NCI-H2227 treated with DMSO at 0.1 percent for 48 hours (cell line): ENCODE measurements at places on chromosomes 2 and 18.

- DNase-seq = no peak
Observed at GRCh38 chr2:169670215-169670651, 24.0 kb downstream of the CFAP210 start.

DNA sequence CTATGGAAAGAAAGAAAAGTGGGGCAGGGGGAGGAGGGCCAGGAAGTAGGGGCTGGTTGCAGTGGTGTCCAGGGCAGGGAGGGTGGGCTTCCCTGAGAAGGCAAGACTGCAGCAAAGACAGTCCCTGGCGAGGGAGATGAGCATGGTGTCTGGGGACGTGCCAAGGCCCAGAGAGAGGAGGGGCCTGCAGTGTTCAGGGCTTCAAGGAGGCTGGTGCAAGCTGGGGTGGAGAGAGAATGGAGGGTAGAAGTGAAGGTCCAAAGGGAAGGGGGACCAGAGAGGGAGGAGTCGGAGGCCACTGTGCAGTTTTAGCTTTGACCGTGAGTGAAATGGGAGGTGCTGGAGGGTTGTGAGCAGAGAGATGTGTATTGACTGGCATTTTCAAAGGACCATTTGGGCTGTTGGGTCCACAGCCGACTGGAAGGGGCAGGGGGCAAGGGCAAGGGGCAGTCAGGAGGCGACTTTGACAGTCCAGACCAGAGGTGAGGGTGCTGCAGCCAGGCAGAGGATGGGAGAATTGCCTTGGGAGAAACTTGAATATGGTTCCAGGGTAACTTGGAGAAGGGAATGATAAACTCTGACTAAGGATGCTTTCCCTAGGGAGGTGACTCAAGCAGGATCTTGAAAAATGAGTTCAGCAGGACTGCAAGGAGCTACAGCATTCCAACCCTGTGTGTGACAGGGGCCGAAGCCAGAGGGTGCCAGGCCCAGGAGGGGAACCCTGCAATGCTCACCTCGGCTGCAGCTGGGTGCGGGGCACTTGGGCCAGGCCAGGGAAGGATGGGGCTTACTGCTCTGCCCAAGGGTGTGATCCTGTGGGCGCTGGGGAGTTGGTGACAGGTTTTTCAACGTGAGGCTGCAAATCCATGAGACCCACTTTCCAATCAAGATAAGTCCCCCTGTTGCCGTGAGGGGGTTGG lies 177.1 kb upstream of the HAAO start:
- no peak for DNase-seq

DNA sequence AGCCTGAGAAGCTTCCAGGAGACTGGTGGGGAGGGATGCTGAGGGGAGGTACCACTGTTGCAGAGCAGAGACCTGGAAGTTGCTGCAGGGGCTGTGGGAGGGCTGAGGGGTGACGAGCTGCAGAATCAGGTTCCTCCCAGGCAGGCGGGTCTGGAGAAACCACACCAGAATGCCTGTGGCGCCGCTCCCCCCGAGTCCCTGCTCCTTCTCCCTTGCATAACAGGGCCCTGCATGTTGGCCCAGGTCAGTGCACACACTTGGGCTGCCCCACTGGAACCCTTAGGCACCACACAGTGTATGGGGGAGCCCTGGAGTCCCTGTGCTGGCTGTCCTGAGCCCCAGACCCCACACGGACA lies 60.4 kb downstream of the ARL4C start:
- DNase-seq = no peak

DNA sequence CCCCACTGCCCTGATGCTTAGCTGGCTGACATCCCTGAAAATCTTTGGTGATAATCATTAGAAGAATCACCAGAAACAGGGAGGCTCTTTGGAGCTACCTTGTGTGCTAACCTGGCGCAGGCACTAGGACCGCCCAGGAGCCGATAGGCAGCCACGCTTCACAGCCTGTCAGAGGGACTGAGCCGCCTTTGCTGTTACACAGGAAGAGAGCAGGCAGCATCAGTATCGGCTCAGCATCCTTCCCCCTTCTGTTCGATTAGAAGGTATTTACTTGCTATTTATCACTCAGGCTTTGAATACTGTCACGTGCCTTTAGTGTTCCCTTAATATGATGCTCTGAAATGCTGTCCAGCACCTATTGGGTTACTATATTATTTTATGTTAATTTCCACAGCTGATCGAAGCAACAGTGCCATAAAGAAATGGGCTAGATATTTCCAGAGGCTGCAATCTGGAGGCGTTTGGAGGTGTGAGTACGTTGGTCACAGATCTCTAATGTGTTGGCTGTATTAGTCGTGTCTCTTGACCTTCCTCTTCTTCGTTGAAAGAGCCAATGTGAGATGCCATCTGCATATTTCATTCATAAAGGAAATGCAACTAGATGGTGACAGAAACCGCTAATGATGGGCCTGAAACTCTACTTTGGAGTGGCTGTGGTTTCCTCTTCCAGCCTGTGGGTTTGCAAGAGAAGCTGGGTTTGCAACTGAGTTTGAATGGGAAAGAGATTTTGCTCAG lies 110.4 kb upstream of the RAB27B start:
- peak; percentile 28 for DNase-seq

GRCh38 chr2:46837112-46837454 lies 78.5 kb downstream of the MCFD2 start:
- DNase-seq = no peak

DNA sequence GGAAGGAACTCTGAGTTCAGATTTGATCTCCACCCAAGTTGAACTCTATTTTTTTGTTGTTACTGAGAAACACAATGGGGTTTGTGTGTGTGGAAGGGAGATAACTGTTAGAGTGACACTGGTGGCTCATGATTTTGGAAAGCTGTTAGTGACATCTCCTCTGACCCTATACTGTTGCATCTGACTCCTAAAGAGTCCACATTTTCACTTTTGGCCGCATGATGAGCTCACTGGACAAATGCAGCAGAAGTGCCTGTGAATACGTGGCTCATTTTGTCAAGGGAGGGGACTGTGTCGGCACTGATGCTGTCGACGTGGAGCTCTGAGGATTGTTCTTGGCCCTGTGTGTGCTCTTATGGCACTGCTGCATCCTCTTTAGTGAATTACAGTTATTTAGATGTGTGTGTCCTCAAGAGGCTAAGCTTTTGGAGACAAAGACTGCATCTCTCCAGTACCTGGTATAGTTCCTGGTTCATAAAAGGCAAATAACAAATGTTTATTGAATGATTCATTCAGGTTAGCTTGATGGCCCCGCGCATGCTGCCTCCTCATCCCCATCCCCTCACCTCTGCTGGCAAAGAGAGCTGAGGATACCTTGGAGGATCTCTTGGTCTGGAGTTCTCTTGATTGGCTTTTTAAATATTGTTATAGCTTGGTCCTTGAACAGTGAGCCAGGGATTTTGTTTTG lies 135.4 kb downstream of the PHLPP1 start:
- DNase-seq = peak; percentile 12

GRCh38 chr2:159140070-159140769 lies 146.3 kb downstream of the WDSUB1 start:
- no peak for DNase-seq

GRCh38 chr18:32909798-32910561 lies 137.2 kb upstream of the KLHL14 start:
- DNase-seq = no peak

GRCh38 chr2:5482929-5483331 lies 209.3 kb upstream of the SOX11 start:
- no peak for DNase-seq

GRCh38 chr2:139790807-139791752 lies 1010.9 kb upstream of the NXPH2 start:
- DNase-seq = peak; percentile 77

DNA sequence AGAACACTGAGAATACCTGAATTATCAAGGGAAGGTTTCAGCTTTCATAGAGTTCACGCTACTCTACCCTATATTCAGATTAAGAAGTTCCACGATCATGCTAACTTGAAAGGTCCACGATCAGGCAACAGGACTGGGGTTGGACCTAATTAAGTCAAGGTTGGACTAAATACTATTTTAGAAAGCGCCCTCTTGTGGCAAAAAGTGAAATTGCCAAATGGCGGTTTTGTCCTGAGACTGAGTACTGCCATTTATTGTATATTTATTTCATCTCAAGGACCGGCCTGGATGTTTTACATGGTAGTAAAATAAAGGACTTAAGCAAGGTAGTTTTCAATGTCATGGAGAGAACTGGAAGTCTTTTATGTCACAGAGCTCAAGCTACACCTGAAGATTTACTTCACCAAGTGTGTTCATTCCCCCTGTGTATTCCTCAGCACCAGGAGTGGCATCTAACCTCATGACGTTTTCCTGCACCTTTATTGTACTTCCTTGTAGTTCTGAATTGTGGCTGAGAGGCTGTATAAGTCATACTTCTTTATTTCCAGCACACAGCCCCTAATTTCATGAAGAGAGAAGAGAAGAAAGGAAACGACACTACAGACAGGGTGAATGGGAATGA lies 56.8 kb downstream of the SRD5A2 start:
- peak; percentile 2 for DNase-seq

DNA sequence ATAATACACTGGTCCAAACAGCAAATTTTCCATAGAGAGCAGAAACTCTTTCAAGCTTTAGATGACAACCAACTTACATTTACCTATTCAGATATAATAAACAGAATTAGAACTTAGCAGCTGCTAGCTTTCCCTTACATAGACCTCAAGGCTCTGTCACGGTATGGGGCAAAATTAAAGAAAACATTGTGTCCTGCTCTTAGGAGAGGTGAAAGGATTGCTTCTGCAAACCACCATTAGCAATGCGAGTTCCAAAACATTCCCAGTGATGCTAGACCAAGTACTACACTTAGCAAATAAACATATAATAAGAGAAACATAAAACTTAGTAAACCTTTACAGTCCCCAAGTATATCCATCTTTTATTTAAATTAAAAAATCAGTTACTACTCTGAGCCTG lies 183.3 kb downstream of the CAMKMT start:
- no peak for DNase-seq

- DNase-seq = no peak
Observed at GRCh38 chr2:85959185-85959584, 70.4 kb upstream of the ST3GAL5 start.

- no peak for DNase-seq
Observed at GRCh38 chr18:35030277-35030989, 10.8 kb upstream of the MAPRE2 start.

DNA sequence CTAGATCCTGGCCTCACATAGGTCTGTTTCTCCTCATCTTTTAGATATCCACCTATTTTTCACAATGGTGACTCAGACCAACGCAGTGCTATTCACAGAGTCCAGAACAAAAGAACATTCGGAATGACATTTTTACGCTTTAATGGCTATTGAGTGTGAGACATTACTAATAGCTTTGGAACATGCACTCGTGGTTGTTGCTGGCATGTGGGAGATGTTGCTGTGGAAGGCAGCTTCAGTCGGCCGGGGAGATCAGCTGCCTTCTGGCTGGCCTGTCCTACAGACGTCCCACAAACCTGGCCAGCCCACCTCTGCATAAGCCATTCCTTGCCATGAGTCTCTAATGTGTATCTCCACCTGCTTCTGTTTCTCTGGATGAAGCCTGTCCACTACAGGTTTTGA lies 3.4 kb downstream of the MBP start:
- no peak for DNase-seq

GRCh38 chr2:96185516-96185915 lies 23.1 kb downstream of the STARD7 start:
- no peak for DNase-seq

DNA sequence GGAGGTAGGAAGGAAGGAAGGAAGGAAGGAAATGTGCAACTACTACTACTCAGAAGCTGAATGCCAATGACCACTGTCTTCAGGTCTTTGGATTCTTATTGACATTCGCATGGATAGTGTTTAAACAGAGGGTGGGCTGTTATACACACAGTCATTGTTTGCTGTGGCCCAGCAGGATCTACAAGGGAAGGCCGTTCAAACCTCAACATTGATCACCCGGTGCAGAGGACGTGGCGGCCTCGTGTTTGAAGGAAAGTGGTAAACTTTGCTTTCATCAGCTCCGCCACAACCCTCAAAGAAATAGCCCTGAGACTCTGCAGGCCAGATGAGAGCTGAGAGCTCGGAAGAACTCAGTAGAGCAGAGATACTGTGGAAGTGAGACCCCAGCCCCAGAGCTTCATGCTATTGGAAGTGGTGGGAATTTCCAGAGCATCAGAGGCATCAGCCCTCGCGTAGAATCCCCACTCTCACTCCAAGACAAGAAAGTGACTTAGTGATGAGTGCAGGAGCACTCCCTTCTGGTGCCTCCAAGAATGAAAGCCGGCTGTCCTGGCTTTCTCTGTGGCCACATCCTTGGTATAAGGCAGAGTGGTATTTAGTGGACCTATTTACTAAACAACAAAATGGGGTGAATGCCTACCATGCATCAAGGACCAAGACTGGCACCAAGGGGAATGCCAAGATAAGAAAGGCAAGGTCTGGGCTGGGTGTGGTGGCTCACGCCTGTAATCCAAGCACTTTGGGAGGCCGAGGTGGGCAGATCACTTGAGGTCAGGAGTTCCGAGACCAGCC lies 10.1 kb upstream of the ROCK2 start:
- DNase-seq = no peak

DNA sequence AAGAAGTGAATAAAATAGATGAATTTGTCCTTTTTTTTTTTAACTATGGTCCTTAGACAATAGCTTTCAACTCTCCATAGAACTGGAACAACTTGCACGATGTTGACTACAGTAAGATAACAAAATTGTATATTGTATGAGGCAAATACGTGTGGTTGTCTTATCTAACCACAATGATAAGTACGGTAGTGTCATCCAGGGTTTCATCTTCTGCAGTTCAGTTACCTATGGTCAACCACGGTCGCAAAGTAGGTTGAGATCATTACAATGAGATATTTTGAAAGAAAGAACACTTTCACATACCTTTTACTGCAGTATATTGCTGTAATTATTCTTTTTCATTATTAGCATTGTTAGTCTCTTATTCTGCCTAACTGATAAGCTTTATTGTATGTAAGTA lies 295.2 kb downstream of the PARD3B start:
- no peak for DNase-seq

DNA sequence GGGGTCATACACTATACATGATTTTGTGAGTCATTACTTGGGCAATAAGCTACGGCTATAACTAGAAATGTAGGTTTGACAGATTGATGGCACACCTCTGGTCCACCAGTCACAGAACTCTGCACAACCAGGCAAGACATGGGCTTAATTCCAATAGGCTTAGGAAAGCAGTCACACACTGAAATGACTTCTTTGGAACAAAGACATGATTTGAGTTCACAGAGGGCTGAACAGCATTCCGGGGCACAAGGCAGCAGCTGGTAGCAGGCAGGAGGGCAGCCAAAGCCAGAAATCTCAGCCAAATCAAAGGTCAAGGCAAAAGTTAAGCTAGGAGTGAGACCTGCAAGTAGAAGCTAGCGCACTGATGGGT lies 27.4 kb downstream of the FABP1 start:
- DNase-seq = no peak

DNA sequence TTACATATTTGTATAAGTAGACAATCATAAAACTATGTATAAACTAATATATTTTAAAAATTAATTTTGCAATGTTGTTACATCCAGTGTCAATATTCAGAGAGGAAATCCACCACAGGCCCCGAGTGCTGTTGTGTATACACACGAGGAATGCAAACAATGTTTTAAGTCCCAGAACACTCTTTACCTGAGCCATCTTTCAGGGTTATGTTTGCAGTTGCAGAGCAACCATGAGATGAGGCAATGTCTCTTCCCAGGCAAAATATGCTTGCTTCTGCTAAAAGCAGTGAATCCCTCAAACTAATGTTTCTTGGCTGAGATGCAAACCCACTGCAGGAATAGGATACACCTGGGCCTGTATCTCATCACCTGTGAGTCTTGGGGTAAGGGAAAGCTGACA lies 91.3 kb downstream of the ASXL2 start:
- DNase-seq = no peak
